Stimulated activated CD4-positive, alpha-beta T cell treated with anti-CD3 and anti-CD28 coated beads, TNF-alpha, amount 100 ng/mL, for 1 hour (primary cell): ENCODE measurements at places on chromosomes 1 and 21.

DNA sequence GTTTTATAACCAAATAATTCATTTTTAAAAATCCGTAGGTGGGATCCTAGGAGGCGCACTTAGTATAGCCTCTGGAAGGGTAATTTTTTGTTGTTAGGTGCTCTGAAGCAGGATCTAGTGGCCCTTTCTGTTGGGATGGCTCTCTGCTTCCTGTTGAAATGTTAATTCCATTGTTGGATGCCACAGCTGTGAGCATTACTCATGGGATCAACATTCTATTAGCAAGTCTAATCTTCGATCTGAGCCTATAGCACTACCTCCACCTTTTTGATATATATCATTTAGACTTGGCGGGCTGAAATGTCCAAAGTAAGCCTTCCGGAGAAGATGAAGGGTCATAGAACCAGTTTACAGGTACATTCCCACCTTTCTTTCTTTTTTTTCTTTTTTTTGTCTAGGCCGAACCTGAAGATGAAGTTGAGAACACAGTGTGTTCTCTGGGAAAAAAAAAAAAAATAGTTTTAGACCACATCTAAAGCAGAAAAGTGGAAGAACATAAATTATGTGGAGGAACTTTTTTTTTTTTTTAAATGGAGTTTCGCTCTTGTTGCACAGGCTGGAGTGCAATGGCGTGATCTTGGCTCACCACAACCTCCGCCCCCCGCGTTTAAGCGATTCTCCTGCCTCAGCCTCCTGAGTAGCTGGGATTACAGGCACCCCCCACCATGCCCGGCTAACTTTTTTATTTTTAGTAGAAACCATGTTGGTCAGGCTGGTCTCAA, 1.4 kb downstream of the CXADR start:
- DNase-seq: no peak

DNA sequence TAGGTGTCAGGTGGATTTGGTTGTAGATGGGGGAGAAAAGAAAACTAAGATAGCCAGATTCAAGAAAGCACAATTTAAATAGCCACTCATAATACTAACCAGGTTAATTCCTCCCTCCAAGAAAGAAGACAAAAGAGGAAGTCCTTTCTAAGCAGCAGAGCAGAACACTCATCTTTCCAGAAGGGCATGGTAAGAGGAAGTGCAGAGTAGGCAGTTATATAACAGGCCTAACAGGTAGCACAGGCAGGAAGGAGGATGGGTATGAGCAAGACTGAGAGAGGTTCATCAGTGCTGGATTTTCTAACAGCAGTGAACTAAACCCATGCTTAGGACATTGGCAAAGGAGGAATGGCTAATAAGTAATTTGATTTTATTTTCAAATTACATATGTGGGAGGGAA, 517.5 kb downstream of the PLPP3 start:
- DNase-seq: no peak

DNA sequence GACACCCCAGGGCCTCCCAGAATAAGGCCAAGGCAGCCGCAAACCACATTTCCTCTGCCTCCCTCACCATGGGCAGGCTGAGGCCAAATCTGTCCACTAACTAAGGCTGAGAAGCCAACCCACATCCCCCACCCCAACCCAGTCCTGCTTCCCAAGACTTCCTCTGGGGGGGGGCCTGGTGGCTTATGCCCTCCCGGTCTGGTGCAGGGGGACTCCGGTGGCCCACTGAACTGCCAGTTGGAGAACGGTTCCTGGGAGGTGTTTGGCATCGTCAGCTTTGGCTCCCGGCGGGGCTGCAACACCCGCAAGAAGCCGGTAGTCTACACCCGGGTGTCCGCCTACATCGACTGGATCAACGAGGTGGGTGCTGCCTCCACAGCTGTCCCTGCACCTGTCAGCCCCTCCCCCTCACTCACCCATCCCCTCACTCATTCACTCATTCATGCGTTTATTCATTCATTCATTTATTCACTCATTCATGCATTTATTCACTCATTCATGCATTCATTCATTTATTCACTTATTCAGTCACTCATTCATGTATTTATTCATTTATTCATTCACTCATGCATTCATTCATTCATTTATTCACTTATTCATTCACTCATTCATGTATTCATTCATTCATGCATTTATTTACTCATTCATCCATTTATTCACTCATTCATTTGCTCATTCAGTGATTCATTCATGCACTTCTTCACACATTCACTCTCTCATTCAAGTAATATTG, 7.3 kb downstream of the CTRC start:
- no peak for DNase-seq

DNA sequence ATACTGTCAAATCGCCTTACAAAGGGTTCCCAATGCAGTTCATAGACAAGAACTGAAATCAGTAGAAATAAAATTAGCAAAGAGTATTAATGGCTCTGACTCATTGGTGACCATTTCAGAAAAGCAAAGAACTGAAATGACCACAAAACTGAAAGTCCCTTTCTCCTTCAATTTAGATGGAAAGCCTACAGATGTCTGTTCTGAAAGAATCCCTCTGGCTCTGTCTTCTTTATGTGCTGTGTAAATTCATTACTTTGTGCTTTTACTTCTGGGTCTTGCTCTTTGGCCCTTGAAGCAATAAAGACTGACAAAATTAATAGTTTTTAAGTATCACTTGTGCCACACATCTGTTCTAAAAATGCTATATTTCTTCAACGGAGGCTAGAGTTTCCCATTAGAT, 62.7 kb upstream of the GPR89A start:
- DNase-seq: no peak

- DNase-seq: no peak
Measured at GRCh38 chr1:94971491-94971924, 44.6 kb upstream of the CNN3 start.

DNA sequence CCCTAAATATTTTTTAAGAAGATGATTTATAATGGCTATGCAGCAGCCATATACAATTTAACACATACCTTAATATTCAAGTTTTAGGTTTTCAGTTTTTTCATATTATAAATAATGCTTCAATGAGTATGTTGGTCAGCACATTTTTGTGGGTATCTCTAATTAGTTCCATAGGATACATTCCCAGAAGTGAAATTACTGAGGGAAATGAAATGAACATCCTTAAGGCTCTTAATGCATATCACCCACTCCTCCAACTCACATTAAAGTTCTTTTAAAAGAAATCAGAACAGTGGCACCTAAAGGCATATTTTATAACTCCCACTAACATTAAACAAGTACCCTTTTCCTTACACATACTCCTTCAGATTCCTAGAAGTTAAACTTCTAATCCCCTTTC, 56.1 kb downstream of the EYA3 start:
- no peak for DNase-seq

- no peak for DNase-seq
Measured at GRCh38 chr1:43705334-43705733, 2.0 kb upstream of the ST3GAL3 start.

- no peak for DNase-seq
Measured at GRCh38 chr1:32311709-32312393, 20.0 kb downstream of the HDAC1 start.

GRCh38 chr21:45994086-45994661, 12.6 kb downstream of the COL6A1 start:
- DNase-seq: no peak
